ENCODE measurements at places on chromosomes 1 and 21. TPM values are rescaled to one million over a fixed set of nuclear protein-coding genes. Genes with fewer than 3 reads are reported as not detected.

GRCh38 chr1:176998183-176998795 is 166.2 kb downstream of the ASTN1 start:
- no peaks in the 10 kb centered on the region for H3K36me3 ChIP-seq
- H3K27ac ChIP-seq = no peak overlapping the region
- H3K4me1 ChIP-seq = no peaks in the 10 kb centered on the region
- peaks cover 22% of the 10 kb centered on the region for H3K27me3 ChIP-seq

GRCh38 chr1:185804206-185804605 is 70.0 kb downstream of the HMCN1 start:
- DNase-seq = no peak
- no peak overlapping the region for H3K27ac ChIP-seq
- no peaks in the 10 kb centered on the region for H3K27me3 ChIP-seq

DNA sequence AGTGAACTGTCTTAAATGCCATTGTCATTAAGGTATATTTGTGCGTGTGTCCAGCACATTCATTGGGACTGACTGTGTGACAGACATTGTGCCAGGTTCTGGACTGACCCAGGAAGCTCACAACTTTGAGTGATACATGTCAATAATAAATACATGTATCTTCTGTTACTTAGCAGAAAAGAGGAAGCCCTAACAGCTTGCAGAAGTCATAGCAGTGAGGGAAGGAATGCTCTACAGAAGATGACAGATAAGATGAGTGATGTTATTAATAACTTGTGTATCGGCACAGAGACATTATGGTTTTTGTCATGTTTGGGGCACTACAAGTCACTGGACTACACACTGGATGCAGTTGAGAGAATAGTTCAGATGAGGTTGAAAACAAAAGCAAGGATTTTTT is 1.2 kb upstream of the SRSF11 start:
- no peak overlapping the region for H3K4me3 ChIP-seq
- peaks cover 53% of the 10 kb centered on the region for H3K4me1 ChIP-seq
- DNase-seq = no peak
- peak overlapping the region; percentile 95 for H3K27ac ChIP-seq

Gene NR1I3
- not detected for total RNA-seq

- H3K4me1 ChIP-seq = peaks cover 6% of the 10 kb centered on the region
- H3K36me3 ChIP-seq = peaks cover 80% of the 10 kb centered on the region
- no peak for DNase-seq
- H3K27ac ChIP-seq = no peak overlapping the region
- no peaks in the 10 kb centered on the region for H3K27me3 ChIP-seq
- H3K4me3 ChIP-seq = no peak overlapping the region
Measured at GRCh38 chr1:147156642-147157041, 15.6 kb downstream of the PRKAB2 start.

DNA sequence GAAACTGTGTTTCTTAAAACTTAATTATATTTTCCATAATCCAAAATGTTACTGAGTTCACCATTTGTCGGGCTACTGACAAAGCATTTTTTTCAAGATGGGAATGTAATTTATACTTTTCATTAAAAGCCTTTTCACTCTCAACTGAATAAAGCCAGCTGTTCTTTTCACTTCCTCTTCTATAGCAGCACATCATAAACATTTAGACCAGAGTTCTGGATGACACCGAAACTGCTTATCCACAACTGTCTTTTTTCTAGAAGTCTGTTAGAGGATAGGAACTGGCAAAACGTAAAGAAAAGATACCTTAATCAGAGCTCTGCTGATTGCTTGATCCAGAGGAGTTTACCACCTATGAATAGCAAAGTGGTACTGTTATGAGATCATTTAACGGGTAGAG is 594.7 kb downstream of the ADGRL2 start:
- DNase-seq = no peak
- H3K27me3 ChIP-seq = no peaks in the 10 kb centered on the region
- H3K36me3 ChIP-seq = no peaks in the 10 kb centered on the region
- no peak overlapping the region for H3K27ac ChIP-seq
- no peak overlapping the region for H3K4me3 ChIP-seq

DNA sequence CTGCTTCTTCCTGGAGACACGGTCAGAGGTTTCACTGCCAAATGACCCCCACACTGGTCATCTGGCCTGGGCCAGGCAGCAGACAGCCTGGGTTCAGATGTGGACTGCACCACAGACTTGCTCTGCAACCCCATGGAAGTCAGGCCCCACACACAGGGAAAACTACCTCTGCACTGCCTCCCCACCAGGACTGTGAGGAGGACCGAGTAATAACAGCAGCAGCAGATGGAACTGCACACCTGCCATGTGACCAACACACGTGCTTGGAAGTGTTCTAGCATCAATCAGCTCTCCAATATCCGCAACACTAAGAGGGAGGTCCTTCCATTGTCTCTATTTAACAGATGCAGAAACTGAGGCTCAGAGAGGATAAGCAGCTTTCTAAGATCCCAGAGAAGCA is 51.4 kb downstream of the SLC9A1 start:
- no peaks in the 10 kb centered on the region for H3K27me3 ChIP-seq
- DNase-seq = no peak
- H3K36me3 ChIP-seq = peaks cover 19% of the 10 kb centered on the region
- no peak overlapping the region for H3K4me3 ChIP-seq
- H3K4me1 ChIP-seq = peaks cover 25% of the 10 kb centered on the region

GRCh38 chr1:41566969-41567368 is 82.5 kb upstream of the EDN2 start:
- H3K36me3 ChIP-seq = no peaks in the 10 kb centered on the region
- no peaks in the 10 kb centered on the region for H3K27me3 ChIP-seq
- H3K27ac ChIP-seq = no peak overlapping the region
- H3K4me3 ChIP-seq = no peak overlapping the region

DNA sequence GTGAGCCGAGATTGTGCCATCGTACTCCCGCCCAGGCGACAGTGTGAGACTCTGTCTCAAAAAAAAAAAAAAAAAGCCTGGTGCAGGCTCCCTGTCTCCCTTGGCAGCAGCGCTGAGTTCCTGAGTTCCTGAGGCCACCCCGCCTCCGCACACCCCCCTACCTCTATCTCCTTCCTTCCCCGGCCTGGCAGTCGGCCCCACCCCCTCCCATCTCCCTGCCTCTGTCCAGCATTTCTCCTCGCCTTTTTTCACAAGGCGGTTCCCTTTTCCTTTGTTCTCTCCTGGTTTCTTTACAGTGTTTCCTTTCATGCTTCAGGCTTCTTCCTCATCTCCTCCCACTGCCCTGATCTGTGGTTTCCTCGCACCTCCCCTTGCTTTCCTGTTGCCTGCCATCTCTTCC is 2.7 kb downstream of the RORC start:
- H3K4me1 ChIP-seq = peaks cover 52% of the 10 kb centered on the region
- no peaks in the 10 kb centered on the region for H3K36me3 ChIP-seq
- no peak overlapping the region for H3K4me3 ChIP-seq
- no peaks in the 10 kb centered on the region for H3K27me3 ChIP-seq
- no peak for DNase-seq
- no peak overlapping the region for H3K27ac ChIP-seq

Gene GPR153
- 4.8 TPM for total RNA-seq

Gene ANGPTL3
- not detected for total RNA-seq

GRCh38 chr1:210232511-210233215 is at the start of gene SERTAD4:
SERTAD4 (plus strand) TSS chr1:210232796; CDS start chr1:210237961, 5,165 bp downstream.
- peak within 1 kb of the TSS; percentile 91 for H3K27ac ChIP-seq
- H3K27me3 ChIP-seq = peaks cover 16% of the 10 kb centered on the region

GRCh38 chr1:18409609-18410237 is 71.0 kb upstream of the KLHDC7A start:
- no peaks in the 10 kb centered on the region for H3K36me3 ChIP-seq
- no peaks in the 10 kb centered on the region for H3K4me1 ChIP-seq
- H3K27ac ChIP-seq = no peak overlapping the region
- DNase-seq = no peak
- H3K27me3 ChIP-seq = peaks cover 77% of the 10 kb centered on the region

Gene PLD5
- 0.11 TPM for total RNA-seq

Gene ZNF593
- total RNA-seq = 13.7 TPM

Gene HMCN1
- 8.9 TPM for total RNA-seq

- H3K27ac ChIP-seq = peak overlapping the region; percentile 47
- peaks cover 7% of the 10 kb centered on the region for H3K4me1 ChIP-seq
- peaks cover 3% of the 10 kb centered on the region for H3K36me3 ChIP-seq
- DNase-seq = peak; percentile 18
- no peaks in the 10 kb centered on the region for H3K27me3 ChIP-seq
- no peak overlapping the region for H3K4me3 ChIP-seq
Measured at GRCh38 chr1:99704356-99704816, 58.5 kb downstream of the PALMD start.

- no peaks in the 10 kb centered on the region for H3K36me3 ChIP-seq
- H3K27ac ChIP-seq = peak overlapping the region; percentile 69
- peaks cover 26% of the 10 kb centered on the region for H3K27me3 ChIP-seq
- DNase-seq = peak; percentile 40
- peaks cover 20% of the 10 kb centered on the region for H3K4me1 ChIP-seq
- no peak overlapping the region for H3K4me3 ChIP-seq
Measured at GRCh38 chr1:10979483-10979920, 33.0 kb upstream of the TARDBP start.

- no peak overlapping the region for H3K4me3 ChIP-seq
- H3K27me3 ChIP-seq = peaks cover 19% of the 10 kb centered on the region
- DNase-seq = no peak
- no peak overlapping the region for H3K27ac ChIP-seq
Measured at GRCh38 chr21:44568667-44569556, 4.6 kb upstream of the KRTAP10-4 start.

GRCh38 chr1:59680044-59680443 is 134.7 kb upstream of the HOOK1 start:
- no peaks in the 10 kb centered on the region for H3K27me3 ChIP-seq
- no peaks in the 10 kb centered on the region for H3K36me3 ChIP-seq
- no peak for DNase-seq
- peaks cover 29% of the 10 kb centered on the region for H3K4me1 ChIP-seq

DNA sequence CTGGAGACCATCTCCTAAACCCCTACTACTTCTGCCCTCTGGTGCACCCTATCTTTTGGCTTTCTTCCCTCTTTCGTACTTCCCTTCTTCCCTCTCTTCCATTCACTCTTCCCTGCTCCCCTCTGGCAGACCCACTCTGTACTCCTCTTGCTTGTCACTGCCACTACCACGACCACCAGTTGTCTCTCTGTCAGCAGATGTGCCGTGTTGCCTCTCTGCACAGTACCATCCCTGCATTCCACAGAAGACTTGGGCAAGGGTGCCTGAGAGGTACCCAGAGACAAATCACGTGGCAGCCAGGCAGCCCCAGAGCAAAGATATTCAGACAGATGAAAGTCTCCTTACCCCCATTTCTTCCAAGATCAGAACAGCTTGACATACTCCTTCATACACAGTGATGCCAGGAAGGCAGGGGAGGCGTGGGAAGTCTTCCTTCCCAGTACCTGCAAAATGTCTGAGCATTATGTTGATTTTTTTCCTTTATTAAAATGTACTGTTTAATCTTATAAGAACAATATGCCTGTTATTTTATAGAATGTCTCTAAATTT is 15.0 kb downstream of the CAMSAP2 start:
- no peaks in the 10 kb centered on the region for H3K27me3 ChIP-seq
- no peak overlapping the region for H3K27ac ChIP-seq
- H3K4me3 ChIP-seq = no peak overlapping the region
- H3K4me1 ChIP-seq = peaks cover 51% of the 10 kb centered on the region
- DNase-seq = no peak

DNA sequence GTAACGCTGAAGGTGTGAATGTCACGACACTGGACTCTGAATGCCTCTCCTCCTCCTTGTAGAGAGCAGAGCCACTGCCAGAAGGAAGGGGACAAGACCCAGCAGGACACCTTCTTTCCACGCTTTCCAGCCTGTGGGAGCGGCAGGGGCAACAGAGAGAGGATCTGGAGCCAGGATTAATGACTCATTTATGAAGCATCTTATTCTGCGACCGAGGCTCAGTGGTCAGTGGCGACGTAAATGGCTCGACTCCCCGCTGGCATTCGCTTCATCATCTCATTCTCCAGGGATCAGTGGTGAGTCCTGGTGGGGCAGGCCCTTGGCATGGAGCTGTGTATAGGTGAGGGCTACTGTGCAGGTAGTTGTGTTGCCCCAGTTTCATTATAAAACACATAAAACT is 4.6 kb downstream of the SLC37A1 start:
- peaks cover 21% of the 10 kb centered on the region for H3K36me3 ChIP-seq
- no peaks in the 10 kb centered on the region for H3K27me3 ChIP-seq
- H3K4me1 ChIP-seq = peaks cover 20% of the 10 kb centered on the region

- DNase-seq = no peak
- H3K4me1 ChIP-seq = peaks cover 13% of the 10 kb centered on the region
- H3K4me3 ChIP-seq = no peak overlapping the region
- no peaks in the 10 kb centered on the region for H3K27me3 ChIP-seq
- H3K36me3 ChIP-seq = peaks cover 14% of the 10 kb centered on the region
Measured at GRCh38 chr1:243487036-243487648, 231.3 kb downstream of the SDCCAG8 start.

Gene PODN
- total RNA-seq = 22.9 TPM

GRCh38 chr1:21449906-21450305 is 10.0 kb downstream of the NBPF3 start:
- H3K4me1 ChIP-seq = no peaks in the 10 kb centered on the region
- no peak for DNase-seq
- H3K36me3 ChIP-seq = peaks cover 8% of the 10 kb centered on the region
- H3K27ac ChIP-seq = no peak overlapping the region
- no peak overlapping the region for H3K4me3 ChIP-seq

DNA sequence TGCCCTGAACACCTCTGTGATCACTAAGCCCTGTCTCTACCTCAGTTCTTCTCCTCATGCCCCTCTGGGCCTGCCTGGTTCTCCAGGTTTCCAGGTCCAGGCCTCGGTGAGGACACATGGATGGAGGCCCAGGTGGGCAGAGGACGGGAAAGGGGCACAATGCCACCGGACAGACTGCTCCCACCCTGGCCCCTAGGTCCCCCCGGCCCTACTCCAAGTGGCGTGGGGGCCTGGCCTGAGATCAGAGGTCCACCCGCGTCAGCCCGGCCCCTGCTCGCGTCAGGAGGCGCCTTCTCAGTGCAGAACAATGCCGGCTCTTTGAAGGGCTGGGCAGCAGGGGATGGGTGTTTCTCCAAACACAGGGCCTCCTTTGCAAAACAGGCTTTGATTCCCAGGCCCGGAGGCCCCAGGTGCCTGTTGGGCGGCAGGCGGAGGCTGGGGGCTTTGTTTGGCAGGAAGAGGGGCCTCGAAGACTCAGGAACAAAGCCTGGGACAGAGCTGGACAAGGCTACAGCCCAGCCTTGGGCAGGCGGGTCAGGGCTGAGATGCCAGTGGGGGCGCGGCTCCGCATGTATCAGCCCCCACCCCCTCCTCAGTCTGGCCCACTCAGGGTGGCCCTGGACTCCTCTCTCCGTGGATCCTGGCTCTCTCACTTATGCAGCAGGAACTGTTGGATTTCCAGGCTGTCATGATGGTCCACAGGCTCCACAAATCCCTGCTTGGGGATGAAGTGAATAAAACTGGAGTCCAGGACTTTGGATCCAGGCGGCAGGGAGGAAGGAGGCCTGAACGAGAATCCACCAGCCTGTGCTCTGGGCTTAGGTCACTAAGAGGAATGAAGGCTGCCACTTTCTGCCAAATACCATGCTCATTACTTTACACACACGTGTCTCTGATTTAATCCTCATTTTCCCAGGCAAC is 77.4 kb upstream of the SLC2A1 start:
- no peak overlapping the region for H3K4me3 ChIP-seq
- no peaks in the 10 kb centered on the region for H3K36me3 ChIP-seq
- H3K27ac ChIP-seq = no peak overlapping the region
- DNase-seq = no peak
- no peaks in the 10 kb centered on the region for H3K27me3 ChIP-seq

Gene UBR4
- total RNA-seq = 54.3 TPM

All from left ventricle myocardium inferior (tissue), 1 donor.